Right ventricle myocardium superior (tissue), 1 donor: ENCODE measurements at places on chromosomes 7 and 10. TPM values are rescaled to one million over a fixed set of nuclear protein-coding genes. Genes with fewer than 3 reads are reported as not detected.

The DRGX gene
- total RNA-seq: not detected

The NPC1L1 gene
- total RNA-seq: 0.13 TPM

The C10orf62 gene
- 0.48 TPM for total RNA-seq

The C10orf53 gene
- not detected for total RNA-seq

The SAP25 gene
- 0.54 TPM for total RNA-seq

The HOXA11 gene
- total RNA-seq: not detected
